ENCODE measurements at places on chromosomes 16 and 17. TPM values are rescaled to one million over a fixed set of nuclear protein-coding genes. Genes with fewer than 3 reads are reported as not detected.
A peak's percentile ranks its signal among the peaks of the same experiment; 100 is the strongest.

GRCh38 chr17:8785547-8786413 is 13.4 kb downstream of the MFSD6L start:
- DNase-seq = peak; percentile 85

- DNase-seq = peak; percentile 73
These were observed 3.1 kb upstream of the PSMB10 start for GRCh38 chr16:67939507-67940445.

DNA sequence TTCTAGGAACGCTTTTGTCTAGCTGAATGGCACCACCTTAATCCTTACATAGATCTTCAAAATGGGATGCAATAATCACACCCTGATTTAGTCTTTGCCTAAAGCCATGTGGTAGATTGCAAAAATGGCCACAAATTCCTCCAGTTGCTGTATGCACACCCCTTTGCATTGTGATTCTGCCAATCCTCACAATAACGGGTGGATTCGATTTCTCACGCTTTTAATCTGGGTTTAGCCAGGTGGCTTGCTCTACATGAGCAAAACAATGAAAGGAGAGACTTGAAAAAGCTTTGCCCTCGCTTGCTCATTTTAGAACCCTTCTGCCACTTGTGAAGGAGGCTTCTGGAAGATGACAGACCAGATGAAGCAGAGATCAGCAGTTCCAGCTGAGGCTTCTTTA is 50.3 kb upstream of the B4GALNT2 start:
- DNase-seq = no peak

GRCh38 chr17:9828296-9829295 is 2.9 kb downstream of the GLP2R start:
- DNase-seq = no peak

DNA sequence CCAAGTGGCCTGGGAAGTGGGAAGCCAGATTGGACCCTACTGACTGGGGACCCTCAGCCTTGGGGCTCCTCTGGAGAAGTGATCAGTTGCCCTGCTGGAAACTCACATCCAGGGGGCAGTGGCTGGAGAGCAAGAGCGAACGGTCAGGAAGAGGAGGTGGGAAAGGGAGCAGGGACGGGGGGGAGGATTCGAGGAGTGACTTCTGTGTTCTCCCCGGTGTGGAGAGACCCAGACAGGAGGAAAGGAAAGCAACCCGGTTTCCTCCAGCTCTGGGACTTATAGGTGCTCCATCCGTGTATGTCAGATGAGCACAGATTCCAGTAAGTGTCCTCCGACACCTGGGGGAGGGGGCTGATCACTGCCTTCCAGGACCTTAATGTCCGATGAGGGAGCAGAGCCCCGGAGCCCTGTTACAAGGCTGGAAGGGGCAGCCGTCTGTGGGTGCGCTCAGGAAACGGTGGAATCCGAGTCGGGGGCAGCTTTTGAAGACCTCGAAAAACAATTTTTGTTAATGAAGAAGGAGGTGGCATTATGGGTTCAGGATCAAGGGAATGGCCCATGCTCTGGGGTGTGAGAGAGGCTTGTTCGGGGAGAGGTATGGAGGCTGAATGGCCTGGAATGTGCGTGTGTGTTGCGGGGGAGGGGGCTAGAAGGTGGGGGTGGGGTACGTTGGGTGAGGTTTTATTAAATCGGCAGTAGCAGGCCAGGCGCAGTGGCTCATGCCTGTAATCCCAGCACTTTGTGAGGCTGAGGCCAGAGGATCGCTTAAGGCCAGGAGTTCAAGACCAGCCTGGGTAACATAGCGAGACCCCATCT is 34.8 kb upstream of the NDRG4 start:
- no peak for DNase-seq

- peak; percentile 89 for DNase-seq
These were observed 11.1 kb upstream of the ATP2C2 start for GRCh38 chr16:84357191-84357651.

DNA sequence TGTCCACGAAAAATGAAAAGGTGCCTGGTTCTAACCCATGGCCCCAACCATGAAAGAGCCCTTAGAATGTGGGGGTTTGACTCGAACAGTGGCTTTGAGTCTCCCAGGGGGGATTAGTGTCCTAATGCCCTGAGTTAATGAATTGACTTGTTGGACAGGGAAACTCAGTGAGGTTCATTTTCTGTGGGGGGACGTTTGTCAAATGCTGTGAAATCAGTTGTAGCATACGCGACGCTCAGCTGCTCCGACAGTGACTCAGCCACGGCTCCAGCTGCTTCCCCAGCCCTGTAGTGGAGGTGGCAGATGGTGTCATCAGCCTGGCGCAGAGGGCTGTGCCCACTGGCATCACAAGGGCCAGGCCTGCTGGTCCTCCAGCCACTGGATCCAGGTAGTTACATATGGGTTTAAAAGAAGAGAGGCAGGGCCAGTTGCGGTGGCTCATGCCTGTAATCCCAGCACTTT is 3.9 kb upstream of the TMEM235 start:
- DNase-seq = peak; percentile 62

GRCh38 chr17:27485125-27485524 is 28.9 kb downstream of the KSR1 start:
- DNase-seq = no peak

GRCh38 chr17:62611292-62611691 is 16.2 kb upstream of the MRC2 start:
- DNase-seq = no peak

PYDC1 gene
- total RNA-seq = not detected

- peak; percentile 71 for DNase-seq
These were observed 1.3 kb downstream of the ITFG1 start for GRCh38 chr16:47459603-47460002.

DNA sequence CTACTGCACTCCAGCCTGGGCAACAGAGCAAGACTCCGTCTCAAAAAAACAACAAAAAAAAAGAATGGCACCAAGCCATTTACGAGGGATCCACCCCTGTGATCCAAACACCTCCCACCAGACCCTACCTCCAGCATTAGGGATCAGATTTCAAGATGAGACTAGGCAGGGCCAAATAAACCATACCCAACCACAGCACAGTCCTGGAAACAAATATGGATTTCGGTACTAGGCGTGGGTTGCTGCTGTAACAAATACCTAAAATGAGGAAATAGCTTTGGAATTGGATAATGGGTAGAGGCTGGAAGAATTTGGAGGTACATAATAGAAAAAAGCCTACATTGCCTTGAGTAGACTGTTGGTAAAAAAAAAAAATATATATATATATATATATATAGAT is 49.1 kb downstream of the MMP15 start:
- DNase-seq = no peak

Data from osteoblast (primary cell).